Esophagus mucosa (tissue), 1 donor: ENCODE measurements at places on chromosomes 11 and 22.
A peak's percentile ranks its signal among the peaks of the same experiment; 100 is the strongest.

DNA sequence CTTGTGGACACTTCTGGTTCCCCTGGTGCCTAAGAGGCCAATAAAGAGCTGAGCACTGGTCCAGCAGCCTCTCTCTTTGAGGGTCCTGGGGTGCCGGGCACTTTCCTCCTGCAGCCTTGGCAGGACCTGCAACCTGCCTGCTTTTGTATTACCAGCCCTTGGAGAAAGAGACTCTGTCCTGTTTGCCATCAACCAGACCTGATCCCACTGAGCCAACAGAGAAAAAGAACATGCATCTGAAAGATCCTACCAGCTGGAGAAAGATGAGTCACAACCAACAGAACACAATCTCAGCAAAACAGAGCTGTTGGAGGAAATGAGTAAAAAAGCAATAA lies 321.0 kb downstream of the DDX10 start:
- ATAC-seq, result no peak

GRCh38 chr11:19587979-19588378 lies 124.7 kb upstream of the NAV2 start:
- no peak for ATAC-seq

- ATAC-seq, result no peak
These were observed 65.7 kb downstream of the ABTB2 start for GRCh38 chr11:34292111-34292510.

DNA sequence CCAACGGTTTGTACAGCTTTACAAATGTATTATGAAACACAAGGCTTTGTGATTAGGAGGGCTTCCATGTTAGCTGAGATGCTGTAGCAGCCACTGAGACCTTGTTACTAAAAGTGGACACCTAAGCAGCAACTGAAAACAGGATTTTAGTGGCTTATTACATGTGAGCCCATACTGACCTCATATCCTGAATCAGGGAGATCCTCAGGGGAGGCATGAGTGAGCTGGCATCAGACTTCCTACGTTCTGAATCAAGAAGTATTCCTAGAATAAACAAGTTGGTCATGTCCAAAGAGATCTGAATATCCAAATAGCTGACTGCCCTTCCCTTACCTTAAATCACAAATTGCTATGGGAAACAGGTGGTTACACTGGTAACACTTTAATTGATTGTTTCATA lies 59.1 kb upstream of the SCUBE2 start:
- ATAC-seq, result no peak

DNA sequence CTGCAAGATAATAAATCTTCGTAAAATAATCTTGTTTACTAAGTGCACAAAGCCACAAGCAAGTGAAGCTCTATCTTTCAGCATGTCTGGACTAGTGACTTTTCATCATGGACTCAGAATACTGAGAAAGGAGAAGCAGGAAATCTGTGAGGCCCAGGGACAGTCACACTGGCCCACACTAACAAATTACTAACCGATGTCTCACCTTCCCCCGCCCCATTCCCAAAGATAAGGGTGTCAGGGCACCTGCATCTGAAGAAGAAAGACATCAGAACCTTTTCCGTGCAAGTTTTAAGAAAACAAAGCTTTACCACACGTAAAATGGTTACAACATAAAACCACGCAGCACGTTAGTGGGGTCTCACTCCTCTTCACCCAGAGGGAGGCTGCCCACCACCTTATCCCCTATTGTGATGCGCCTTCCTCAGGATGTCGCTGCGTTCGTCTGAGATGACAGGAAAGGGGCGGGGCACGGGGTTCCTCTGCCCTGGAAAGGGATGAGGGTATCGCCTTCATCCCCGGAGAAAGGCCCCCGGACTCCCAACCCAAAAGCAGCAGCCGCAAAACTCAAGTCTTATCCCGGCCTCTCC lies 616 bp downstream of the BTBD10 start:
- peak; percentile 75 for ATAC-seq

GRCh38 chr11:8301622-8302021 lies 37.9 kb upstream of the LMO1 start:
- no peak for ATAC-seq

GRCh38 chr11:68447015-68447801 lies 13.3 kb upstream of the PPP6R3 start:
- peak; percentile 87 for ATAC-seq

DNA sequence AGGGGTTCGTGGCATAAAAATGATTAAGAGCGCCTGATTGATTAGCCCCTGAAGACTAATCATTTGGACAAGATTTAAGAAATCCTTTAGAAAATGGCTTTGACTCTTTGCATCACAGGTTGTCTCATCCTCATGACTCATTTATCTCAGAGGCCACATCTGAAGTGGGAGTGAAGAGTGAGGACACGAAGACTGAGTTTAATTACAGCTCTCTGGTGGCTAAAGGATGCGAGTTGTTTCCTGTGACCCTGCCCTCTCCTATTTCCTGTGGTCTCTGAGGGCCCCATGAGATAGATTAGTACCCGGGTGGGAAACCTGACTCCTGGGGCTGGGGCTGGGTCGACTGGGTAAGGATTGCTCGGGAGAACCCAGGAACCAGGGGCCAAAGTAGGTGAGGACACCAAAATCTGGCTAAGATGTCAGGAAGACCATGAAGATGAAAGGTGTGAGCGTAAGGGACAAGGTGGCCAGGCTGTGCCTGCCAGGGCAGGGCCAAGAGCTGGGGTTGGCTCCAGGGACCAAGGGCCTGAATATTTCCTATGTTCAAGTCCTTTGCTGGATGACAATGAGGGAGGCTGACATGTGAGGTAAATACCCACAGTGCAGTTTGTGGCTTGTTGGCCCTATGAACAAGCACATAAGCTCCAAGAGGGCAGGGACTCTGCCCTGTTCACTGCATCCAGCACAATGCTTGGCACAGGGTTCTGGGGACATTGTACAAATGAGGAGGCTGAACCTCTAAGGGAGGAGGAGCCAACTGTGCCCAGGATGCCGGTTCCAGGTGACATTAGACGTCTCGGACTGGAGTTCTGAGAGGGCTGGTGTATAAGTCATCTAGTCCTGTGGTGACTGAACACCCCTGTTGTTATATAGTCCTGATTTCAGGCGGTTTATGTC lies 3.6 kb downstream of the OTOG start:
- ATAC-seq, result no peak

DNA sequence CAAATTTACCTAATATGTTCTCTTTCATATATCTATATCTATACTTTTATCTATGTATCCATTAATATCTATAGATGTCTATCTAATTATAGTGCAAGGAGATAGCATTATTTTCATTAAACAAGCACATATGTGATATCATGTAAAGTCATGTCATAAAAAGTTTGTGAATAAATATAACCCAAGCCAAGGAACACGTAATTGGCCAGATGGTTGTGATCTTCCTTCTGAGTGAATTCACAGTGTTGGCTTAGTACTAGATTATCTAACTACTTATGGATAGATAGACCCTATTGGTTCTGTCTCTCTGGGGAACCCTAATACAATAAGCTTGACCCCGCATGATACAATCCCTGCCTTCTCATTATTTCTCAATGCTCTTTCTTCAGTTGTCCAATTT lies 484.4 kb downstream of the LRRC4C start:
- ATAC-seq, result no peak

- ATAC-seq, result no peak
These were observed 60.8 kb upstream of the CCDC179 start for GRCh38 chr11:22920939-22921565.

- no peak for ATAC-seq
These were observed 22.3 kb upstream of the A4GALT start for GRCh38 chr22:42742940-42743339.

- peak; percentile 25 for ATAC-seq
These were observed 33.8 kb downstream of the CAPN1 start for GRCh38 chr11:65215441-65216076.

DNA sequence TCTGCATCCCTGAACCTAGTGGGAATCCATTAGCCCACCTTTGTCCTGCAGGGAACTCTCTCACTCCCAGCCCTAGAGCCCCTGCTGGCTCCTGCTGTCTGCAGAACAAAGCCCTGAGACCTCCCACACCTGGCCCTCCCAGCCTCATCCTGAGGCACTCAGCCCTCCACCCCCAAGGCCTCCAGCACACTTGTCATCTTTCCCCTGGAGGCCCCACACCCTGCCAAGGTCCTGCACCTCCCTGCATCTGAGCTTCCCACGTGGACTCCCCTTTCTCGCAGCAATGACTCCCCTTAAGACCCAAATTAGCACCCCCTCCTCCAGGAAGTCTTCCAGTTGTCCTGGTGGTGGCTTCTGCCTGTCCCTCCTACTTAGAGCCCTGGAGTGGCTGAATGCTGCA lies 42.3 kb upstream of the LINC01488 start:
- no peak for ATAC-seq

- no peak for ATAC-seq
These were observed 50.9 kb upstream of the UBASH3B start for GRCh38 chr11:122604621-122605020.

DNA sequence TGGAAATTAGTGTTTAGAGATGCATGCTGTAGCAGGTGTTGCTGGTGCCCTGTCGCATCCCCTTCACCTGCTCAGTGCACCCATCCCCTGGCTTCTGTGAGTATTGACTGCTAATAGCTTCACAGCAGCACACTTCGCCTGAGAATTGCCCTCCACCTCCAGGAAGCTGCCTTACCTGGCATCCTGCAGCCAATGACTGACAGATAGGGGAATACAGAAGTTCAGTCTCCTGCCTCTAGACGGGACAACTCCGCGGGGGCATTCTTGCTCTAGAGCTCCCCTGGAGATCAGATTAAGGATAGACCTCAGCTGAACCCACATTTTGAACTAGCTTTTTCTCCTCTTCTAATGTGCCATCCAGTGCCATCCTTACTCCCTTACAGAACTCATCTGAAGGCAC lies 9.3 kb upstream of the CD3E start:
- ATAC-seq, result no peak

GRCh38 chr22:37218399-37218770 lies 6.1 kb upstream of the SSTR3 start:
- ATAC-seq, result peak; percentile 7

- no peak for ATAC-seq
These were observed 876.9 kb upstream of the RAG2 start for GRCh38 chr11:37474889-37475288.

- ATAC-seq, result no peak
These were observed 5.5 kb downstream of the OPCML start for GRCh38 chr11:133526790-133527189.

- no peak for ATAC-seq
These were observed 21.2 kb downstream of the RSF1 start for GRCh38 chr11:77799338-77799737.

- ATAC-seq, result peak; percentile 80
These were observed 30.0 kb upstream of the RAB39A start for GRCh38 chr11:107898270-107898669.

DNA sequence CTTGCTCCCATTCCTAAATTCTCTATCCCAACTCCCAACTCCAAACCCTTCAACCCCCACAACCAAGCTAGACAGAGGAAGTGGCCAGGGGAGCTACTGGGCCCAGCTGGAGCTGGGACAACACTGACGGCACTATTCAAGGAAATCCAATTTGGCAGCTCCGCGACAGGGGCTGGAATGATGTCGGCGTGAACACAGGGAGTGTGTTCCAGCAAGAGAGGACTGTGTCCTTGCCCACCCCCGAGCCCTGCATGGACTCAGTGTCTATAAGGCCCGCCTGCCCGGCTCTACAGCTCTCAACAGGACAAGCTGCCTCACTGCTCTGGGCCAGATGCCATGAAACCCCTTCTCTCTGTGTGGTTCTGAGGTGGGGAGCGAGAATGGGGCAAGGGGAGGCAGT lies 11.3 kb downstream of the PCSK7 start:
- ATAC-seq, result no peak

DNA sequence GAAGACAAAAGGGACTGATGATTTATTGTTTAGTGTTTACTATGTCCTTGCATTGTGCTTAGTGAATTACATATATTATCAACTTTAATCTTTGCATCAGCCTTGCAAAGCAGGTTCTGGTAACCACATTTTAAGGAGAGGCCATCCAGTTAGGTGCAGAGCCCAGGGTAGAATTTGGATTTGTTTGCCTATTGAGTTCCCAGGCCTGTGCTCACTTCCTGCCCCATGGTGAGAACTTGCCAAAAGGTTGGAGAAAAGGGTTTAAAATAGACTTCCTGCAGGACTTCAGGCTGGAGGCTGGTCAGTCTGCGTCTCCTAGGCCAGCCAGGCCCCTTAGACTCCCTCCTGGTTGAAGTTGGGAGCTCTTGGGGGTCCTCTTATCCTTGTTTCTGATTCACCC lies 72.1 kb downstream of the ATXN10 start:
- peak; percentile 90 for ATAC-seq

- no peak for ATAC-seq
These were observed 147.0 kb upstream of the API5 start for GRCh38 chr11:43164831-43165230.

DNA sequence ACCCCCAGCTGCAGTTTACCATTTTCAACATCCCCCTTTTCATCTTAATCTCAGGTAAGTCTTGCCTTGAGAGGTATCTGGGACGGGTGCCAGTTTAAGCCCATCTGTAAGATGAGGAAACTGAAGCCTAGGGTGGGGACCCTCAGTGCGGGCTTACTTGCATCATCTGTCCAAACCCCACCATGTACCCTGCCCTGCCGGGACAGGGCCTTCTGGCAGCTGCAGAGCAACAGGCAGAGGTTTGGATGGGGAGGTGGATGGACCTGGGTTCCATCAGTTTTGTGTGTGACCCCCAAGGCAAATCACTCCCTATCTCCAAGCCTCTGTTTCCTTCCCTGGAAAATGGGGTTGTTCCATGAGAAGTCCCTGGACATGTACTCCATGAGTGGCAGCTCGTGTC lies 67.5 kb downstream of the MN1 start:
- no peak for ATAC-seq
